ENCODE measurements at places on chromosomes 1 and 21. TPM values are rescaled to one million over a fixed set of nuclear protein-coding genes. Genes with fewer than 3 reads are reported as not detected.

EXOSC10 gene
- 118 TPM for total RNA-seq

KIAA1614 gene
- 0.22 TPM for total RNA-seq

FAM167B gene
- 4.1 TPM for total RNA-seq

DNA sequence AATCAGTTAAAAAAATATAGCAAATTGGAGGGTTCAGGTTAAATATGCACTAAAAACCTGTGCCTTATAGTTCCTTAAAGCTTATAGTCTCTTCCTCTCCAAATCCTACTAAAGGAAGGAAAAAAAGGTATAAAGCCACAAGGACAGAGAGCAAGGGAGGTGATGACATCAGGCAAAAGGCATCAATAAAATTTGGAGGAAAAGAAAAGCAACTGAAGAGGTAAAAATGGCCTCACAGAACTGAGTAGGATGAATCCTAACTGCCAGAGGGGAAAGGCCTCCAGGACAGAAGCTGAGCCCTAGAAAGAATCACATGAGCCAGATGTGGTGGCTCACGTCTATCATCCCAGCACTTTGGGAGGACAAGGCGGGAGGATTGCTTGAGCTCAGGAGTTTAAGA is 8.1 kb downstream of the CCSAP start:
- DNase-seq = no peak

ALPL gene
- 12.2 TPM for total RNA-seq
